ENCODE measurements at places on chromosomes 7 and 10. TPM values are rescaled to one million over a fixed set of nuclear protein-coding genes. Genes with fewer than 3 reads are reported as not detected.

GRCh38 chr7:157475601-157476000 lies 138.8 kb downstream of the DNAJB6 start:
- DNase-seq: no peak

DNA sequence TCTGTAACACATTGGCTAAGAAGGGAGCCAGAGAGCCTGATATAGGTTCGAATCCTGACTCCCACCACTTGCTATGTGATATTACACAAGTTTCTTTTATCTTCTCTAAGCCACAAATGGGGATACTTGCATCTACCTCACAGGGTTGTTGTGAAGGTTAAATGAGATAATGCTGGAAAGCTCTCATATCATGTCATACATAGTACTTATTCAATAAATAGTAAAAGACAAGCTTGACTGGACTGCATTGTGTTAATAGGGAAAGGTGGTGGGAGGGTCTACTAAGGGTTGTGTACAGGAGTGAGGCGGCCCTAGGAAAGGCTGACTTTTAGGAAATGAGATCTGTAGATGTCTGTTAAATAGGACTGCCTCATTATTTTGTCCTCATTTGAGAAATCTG lies 35.8 kb upstream of the DNMBP start:
- DNase-seq: no peak

GRCh38 chr10:14325325-14325955 lies 5.3 kb downstream of the FRMD4A start:
- DNase-seq: no peak

- no peak for DNase-seq
Observed at GRCh38 chr7:116527521-116527920, 2.7 kb downstream of the CAV1 start.

- no peak for DNase-seq
Observed at GRCh38 chr7:100866729-100867039, 503 bp upstream of the TRIP6 start.

The MMS19 gene
- 94.4 TPM for polyA plus RNA-seq

- no peak for DNase-seq
Observed at GRCh38 chr10:71193516-71193915, 18.9 kb upstream of the UNC5B start.

The C7orf33 gene
- polyA plus RNA-seq: not detected

GRCh38 chr7:22120391-22121053 lies 174.8 kb upstream of the CDCA7L start:
- no peak for DNase-seq

DNA sequence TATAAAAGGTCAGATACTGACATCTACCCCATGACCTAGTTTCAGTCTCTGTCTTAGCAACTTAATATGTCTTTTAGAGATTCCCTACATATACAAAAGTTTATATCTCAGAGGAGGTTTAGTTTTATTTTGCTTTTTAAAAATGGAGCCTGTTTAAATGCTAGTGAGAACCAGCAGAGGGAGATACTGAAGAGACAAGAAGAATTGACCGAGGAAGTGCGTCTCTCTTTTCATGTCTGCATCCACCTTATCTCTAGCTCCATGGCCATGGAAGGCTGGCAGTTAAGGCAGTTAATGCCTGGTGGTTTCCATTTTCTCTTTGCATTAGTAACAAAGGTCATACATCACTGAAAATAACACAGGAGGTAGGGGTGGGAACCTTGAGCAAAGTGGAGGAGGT lies 10.7 kb downstream of the SUV39H2 start:
- DNase-seq: no peak

Measured in left lung (tissue), 14 donors.